ENCODE measurements at places on chromosomes 1 and 21.

- DNase-seq = no peak
These were observed 67.2 kb upstream of the IFNAR2 start for GRCh38 chr21:33162436-33162951.

GRCh38 chr1:12543740-12544154 lies 74.3 kb downstream of the DHRS3 start:
- DNase-seq = no peak

DNA sequence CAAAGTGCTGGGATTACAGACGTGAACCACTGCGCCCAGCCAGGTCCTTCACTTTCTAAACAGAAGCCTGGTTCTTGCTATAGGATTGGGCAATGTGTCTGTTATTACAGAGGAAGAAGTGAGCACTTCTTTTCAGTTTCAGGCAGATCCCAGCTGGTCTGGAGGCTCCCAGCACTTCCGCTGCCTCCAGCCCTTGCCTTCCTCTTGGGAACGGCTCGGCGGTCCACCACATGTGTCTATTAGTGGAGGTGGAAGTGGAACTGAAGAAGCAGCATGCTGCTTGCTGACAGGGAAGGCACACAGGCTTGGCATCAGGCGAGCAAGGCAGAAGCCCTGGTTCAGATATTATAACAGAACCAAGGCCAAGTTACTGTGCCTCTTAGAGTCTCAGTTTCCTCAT lies 17.0 kb downstream of the MKNK1 start:
- DNase-seq = no peak

- DNase-seq = no peak
These were observed 139.9 kb downstream of the SETD4 start for GRCh38 chr21:35920436-35920835.

- no peak for DNase-seq
These were observed 27.1 kb downstream of the KCNK1 start for GRCh38 chr1:233641029-233641428.

- no peak for DNase-seq
These were observed 15.6 kb downstream of the GBP5 start for GRCh38 chr1:89257041-89257440.

DNA sequence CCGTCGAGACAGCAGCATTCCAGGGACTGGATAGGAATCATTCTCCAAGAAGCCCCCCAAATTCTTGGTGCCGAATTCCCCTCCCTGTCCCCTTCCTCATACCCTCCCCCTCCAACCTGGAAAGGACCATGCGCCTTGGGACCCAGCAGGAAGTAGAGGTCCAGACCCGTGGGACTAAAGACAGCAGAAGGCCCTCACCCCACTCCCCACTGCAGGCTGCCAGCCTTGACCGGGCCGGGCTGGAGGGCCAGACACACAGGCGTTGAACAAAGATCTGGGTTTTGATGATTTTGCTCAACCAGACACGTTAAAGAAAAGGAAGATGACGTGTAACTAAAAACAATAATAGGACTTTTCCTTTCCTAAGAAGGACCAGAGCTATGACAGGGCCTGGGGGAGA lies 286.5 kb downstream of the NPHP4 start:
- no peak for DNase-seq

GRCh38 chr21:44426663-44427191 lies 28.6 kb upstream of the LRRC3 start:
- no peak for DNase-seq

GRCh38 chr1:91818713-91818975 lies 67.3 kb downstream of the TGFBR3 start:
- no peak for DNase-seq

DNA sequence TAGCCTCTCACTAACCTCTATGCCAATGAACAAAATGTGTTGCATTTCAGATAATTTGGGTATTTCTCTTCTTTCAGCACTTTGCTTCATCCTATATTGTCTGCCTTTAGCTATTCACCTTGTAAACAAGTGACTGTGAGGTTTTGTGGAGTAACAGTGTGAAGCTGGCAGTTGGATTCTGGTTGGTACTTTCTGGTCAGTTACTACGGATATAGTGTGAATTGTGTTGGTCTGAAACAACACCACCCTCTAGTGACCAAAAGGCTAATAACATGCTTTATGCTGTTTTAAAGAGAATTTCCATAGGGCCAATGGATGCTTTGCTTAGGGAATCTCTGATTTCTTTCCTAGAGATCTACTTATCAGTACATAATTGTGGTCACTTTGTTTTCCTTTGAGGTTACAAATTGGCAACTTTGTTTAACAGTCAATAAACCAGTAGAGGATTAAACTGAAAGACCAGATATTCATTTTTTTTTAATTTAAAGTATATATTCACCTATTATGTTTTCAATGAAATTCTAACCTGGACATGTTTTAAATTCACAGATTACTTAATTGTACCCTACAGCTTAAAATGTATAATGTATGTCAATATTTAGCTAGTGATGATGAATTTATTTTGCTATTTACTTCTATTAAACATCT lies 2.5 kb upstream of the PTGER3 start:
- DNase-seq = no peak

- DNase-seq = peak; percentile 15
These were observed 65.8 kb upstream of the VAMP3 start for GRCh38 chr1:7705048-7705907.

DNA sequence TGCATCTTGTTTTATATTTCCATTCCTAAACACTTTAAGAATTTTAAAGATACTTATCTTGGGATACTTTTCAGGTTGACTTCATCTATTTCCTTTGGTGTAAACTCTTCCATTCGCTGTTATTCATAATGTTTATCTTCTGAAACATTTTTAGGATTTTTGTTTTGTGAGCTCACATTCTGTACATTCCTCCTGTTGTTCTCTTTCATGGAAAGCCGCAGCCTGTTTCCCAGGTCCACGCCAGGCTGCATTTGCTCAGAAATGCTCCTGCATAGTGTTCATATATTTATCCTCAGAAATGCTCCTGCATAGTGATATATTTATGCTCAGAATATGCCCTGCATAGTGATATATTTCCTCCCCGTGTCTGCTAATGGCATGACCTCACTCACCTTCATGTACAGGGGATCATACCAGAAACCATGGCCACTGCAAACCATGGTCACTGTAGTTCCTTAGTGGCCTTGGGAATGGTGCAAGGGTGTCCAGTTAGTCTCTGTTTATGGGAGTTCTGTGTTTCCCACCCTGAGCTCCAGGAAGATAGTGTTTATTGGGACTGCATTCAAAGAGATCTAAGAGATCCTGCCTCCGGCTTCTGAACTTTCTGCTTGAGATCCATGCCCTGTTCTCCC lies 153.9 kb upstream of the GREM2 start:
- no peak for DNase-seq

DNA sequence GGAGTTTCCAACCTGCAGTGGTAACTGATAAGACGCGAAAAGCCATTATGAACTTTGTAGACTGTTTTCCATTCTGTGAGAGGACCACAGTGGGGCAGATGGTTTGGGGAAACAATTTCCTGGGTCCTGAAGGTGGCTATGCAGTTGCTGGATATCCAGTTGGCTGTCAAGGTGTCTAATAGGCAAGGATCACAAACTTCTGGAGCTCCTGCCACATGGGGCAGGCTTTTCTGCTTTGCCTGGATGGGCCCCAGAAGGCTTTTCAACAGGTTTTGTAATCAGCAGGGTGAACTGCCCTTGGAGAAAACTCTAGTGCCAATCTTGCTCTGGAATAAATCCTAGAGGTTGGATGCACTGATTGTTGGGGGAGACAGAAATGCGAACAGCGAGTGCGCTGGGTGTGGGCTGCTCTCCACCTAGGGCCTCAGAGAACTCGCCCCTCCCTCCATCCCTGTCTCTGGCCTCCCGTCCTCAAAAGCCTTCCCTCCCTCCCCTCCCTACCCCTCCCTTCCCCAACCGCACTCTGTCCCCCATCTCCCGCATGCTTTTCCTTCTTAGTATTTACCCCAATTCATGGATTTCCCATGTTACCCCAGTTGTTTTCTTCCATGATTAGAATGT lies 210.3 kb upstream of the USP24 start:
- no peak for DNase-seq

DNA sequence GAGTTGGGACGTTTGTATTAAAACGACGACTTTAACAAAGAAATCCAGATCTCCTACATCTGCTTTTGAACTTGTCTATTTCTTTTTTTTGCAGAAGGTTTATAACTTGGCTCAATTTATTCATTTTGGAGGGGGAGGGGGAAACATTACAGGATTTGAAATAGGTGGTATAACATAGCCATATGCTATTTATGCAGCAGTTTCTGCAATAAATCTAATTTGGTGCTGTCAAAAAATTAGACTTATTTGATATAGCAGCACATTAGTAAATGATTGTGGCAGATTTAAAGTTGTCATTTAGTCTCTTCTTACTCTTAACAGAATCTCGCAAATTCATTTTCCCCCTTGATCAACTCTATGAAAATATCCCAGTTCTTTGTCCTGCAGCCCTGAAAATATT lies 138.2 kb downstream of the SDCCAG8 start:
- no peak for DNase-seq

All from activated T-cell treated with anti-CD3 and anti-CD28 coated beads for 48 hours (primary cell).